COR-L47 (cell line): ENCODE measurements at places on chromosomes 1 and 21.

GRCh38 chr21:45466330-45467220 is 61.6 kb downstream of the COL18A1 start:
- DNase-seq, result no peak

- DNase-seq, result no peak
Observed at GRCh38 chr1:21499283-21499950, 9.8 kb upstream of the ALPL start.

GRCh38 chr1:58784758-58785441 is 1.1 kb upstream of the JUN start:
- DNase-seq, result peak; percentile 75

DNA sequence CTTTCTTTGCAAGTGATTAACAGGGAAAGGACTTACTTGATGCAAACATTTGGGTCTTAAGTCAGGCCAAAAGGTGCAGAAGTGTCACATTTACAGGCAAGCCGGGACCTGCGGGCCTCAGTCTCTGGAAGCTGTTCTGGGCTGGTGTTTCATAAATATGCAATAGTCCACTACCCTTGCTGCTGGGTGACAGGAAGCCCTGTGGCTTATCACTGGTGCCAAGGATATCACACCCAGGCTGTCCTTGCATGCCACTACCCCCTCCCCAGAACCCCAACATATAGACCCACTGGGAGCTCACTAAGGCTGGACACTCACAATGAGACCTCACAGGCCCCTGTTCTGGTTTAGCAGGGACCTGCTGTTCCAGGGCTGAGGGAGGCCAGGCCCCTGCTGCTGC is 3.4 kb upstream of the LEFTY2 start:
- DNase-seq, result no peak

GRCh38 chr1:47449822-47450552 is 12.1 kb downstream of the FOXD2 start:
- no peak for DNase-seq

GRCh38 chr1:36894824-36895223 is 139.5 kb downstream of the GRIK3 start:
- DNase-seq, result no peak

DNA sequence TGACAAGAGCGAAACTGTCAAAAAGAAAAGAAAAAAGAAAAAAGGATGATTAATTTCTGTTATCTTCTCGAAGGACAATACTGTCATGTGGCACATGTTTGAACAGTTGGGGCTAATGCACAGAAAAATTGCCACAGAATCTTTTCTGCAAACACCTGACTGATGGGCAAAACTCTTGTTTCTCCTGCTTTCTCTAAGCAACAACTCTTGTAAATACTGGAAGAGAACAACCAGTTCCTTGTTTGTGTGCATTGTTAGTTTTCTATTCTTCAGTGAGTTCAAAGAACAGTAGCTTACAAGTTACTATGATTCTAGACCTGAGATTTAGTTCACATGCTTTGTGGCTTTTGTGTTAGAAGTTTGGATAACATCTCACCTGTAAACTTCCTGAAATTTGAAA is 60.7 kb downstream of the CDC14A start:
- DNase-seq, result no peak
